NCI-H1694 (cell line): ENCODE measurements at places on chromosomes 1 and 21.

DNA sequence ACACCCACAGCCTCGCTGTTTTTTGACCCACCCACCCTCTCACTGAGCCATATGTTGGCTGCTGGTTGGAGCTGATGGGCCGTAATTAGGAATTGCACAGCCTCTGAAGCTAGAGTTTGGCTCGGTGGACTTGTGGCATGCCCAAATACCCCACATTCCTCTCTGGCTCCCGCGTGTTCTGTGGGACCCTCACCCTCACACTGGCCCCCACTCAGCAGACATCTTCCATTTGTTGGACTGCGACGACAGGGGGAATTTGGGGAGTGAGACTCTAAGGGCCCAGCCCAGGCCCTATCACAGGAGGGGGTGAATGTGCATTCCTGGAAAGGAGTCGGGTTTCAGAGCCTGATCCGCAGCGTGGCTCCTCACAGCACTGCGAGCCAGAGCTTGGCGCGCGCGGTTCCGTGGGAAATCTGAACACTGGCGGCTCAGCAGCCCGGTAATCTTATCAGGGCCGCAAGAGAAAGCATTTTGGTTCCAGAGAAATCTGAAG, 5.2 kb downstream of the RCSD1 start:
- DNase-seq = peak; percentile 21

DNA sequence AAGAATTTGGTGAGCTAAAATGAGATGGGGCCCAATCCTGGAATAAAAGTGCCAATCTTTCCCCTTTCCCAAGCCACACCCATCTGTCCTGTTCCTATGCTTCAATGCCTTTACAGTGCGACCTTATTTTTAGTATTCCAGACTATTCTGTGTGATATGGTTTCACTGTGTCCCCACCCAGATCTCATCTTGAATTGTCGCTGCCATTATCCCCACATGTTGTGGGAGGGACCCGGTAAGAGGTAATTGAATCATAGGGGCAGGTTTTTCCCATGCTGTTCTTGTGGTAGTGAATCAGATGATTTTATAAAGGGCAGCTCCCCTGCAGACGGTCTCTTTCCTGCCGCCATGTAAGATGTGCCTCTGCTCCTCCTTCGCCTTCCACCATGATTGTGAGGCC, 129.3 kb upstream of the KIF26B start:
- DNase-seq = no peak

GRCh38 chr1:151680826-151681225, 35.8 kb downstream of the CELF3 start:
- DNase-seq = no peak

GRCh38 chr1:206699626-206700025, 14.9 kb downstream of the MAPKAPK2 start:
- no peak for DNase-seq

- DNase-seq = no peak
These were observed 42.5 kb downstream of the PGM1 start for GRCh38 chr1:63635681-63636080.

DNA sequence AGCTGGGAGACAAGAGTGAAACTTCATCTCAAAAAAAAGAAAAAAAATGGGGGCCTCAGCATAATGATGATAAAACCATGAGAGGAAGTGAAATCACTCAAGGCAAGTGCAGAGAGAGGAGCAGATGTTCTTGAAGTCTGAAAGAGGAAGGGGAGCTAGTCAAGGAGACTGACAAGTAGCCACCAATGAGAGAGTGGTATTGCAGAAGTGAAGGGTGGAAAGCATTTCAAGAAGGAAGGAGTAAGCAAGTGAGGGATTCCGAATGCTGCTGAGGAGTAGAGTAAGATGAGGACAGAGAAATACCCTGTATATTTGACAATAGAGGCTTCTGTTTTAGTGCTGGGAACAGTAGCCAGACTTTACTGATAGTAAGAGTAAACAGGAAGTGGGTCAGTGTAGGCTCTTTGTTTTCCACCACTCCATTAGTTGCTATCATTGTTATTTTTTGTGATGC, 2.9 kb downstream of the TATDN3 start:
- no peak for DNase-seq
